ENCODE measurements at places on chromosomes 6 and 20.

GRCh38 chr20:24691901-24692351 is 222.5 kb downstream of the SYNDIG1 start:
- H3K4me1 ChIP-seq, result no peaks in the 10 kb centered on the region
- H3K36me3 ChIP-seq, result no peaks in the 10 kb centered on the region
- no peak overlapping the region for H3K4me3 ChIP-seq

DNA sequence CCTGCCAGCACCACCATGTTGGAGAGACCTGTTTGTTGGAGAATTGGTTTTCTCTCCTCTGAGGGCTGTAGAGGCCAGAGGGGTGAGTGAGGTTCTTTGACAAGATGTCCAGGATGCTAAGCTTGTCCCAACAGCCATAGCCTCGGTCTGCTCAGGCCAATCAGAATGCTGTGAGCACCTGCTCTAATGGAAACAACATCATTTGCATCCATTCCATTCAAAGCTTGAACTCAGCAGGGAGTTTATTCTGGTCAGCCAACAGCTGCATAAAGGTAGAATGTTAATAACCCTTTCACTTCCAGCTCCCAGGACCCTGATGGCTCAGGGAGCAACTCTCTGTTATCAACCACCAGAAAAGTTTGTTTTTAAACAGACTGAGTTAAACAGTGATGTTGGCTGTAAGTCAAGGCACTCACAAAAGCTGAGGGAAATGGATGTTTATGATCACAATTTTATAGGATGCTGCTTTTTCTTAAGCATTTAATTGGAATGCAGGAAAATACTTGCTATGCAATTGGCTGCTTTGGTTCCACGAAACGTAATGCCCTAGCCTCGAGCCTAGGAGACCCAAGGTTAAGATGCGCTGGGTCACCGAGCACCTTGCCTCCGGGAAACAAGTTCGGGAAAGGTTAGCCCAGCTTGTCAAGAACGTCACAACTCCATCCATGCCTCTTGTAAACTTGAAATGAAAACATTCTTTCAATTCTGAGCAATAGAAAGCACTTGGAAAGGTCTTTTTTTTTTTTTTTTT is 155.2 kb downstream of the NFATC2 start:
- H3K4me1 ChIP-seq, result peaks cover 35% of the 10 kb centered on the region
- H3K36me3 ChIP-seq, result peaks cover 49% of the 10 kb centered on the region
- no peak overlapping the region for H3K4me3 ChIP-seq
- no peak overlapping the region for H3K27ac ChIP-seq

- no peak for DNase-seq
- H3K27ac ChIP-seq, result no peak overlapping the region
- H3K36me3 ChIP-seq, result no peaks in the 10 kb centered on the region
- no peaks in the 10 kb centered on the region for H3K27me3 ChIP-seq
- H3K4me3 ChIP-seq, result no peak overlapping the region
Observed at GRCh38 chr6:108822401-108822800, 25.8 kb upstream of the ARMC2 start.

DNA sequence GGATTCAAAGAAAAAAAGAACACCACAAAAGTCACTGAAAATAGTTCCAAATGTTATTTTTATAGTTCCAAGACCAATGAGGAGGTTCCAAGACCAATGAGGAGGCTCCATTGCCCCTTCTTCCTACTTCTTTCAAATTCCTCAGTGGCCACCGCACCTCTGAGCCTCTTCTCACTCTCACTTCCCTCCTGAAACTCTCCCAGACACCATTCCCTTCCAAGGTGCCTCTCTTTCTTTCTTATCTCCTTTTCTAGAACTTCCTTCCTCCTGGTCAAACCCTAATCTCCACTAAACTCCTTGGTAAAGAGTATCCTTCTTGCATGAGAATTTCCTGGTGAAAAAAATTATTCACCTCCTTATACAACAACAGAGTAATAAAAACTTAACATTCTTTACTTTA is 20.4 kb upstream of the MCUR1 start:
- DNase-seq, result no peak
- no peak overlapping the region for H3K27ac ChIP-seq
- no peaks in the 10 kb centered on the region for H3K4me1 ChIP-seq
- H3K36me3 ChIP-seq, result no peaks in the 10 kb centered on the region

DNA sequence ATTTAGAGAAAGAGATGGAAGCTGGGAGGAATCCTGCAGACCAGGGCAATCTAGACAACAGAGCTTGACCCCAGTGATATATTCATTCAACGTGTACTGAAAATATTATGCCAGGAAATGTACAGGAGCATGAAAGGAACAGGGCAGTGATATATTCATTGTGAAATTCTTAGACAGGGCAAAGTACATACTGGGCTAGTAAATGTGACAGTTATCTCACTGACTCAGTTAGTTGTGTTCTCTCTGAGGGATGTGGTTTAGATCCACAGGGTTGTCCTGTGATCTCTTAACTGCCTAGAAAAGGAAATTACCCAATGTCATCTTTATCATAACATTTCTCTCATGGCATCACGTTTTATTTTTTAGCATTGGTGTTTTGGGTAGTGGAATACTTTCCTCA is 891.3 kb downstream of the EYS start:
- DNase-seq, result no peak
- H3K36me3 ChIP-seq, result no peaks in the 10 kb centered on the region
- H3K4me3 ChIP-seq, result no peak overlapping the region
- H3K27me3 ChIP-seq, result no peaks in the 10 kb centered on the region
- no peak overlapping the region for H3K27ac ChIP-seq

DNA sequence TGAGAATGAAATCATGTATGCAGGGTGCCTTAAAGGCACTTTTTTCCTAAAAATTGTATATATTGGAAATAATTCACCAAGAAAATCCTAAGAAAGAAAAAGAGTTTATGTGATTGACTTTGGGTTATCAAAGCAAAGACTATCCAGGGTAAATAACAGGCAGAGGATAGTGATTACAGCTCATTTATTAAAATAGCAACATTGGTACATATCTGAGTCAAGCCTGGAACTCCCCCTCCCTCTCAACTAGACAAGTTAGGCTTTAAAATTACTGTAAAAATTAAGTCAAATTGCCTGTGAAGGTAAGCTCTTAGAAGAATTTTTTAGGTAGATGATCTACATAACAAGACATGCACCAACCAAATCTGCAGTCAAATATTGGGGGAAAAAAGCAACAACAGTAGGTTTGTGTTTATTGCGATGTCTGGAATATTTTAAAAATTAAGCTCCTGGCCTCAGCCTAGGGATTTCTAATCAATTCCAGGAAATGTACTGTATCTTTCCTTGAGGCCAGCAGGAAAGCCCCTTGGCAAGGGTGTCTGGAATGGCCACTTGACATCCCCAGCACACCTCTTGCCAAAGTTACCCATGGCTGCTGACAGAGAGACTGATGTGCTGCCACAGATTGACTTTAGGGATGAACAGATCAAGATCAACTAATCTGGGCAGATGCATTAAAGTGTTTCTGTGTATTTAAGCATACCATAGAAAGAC is 31.2 kb upstream of the HBS1L start:
- H3K4me1 ChIP-seq, result peaks cover 33% of the 10 kb centered on the region
- peak overlapping the region; percentile 29 for H3K4me3 ChIP-seq
- no peak for DNase-seq
- H3K27ac ChIP-seq, result no peak overlapping the region
- H3K36me3 ChIP-seq, result no peaks in the 10 kb centered on the region

- peaks cover 81% of the 10 kb centered on the region for H3K4me1 ChIP-seq
- H3K4me3 ChIP-seq, result peak overlapping the region; percentile 6
- no peaks in the 10 kb centered on the region for H3K27me3 ChIP-seq
Observed at GRCh38 chr20:44643596-44644229, 7.8 kb downstream of the ADA start.

DNA sequence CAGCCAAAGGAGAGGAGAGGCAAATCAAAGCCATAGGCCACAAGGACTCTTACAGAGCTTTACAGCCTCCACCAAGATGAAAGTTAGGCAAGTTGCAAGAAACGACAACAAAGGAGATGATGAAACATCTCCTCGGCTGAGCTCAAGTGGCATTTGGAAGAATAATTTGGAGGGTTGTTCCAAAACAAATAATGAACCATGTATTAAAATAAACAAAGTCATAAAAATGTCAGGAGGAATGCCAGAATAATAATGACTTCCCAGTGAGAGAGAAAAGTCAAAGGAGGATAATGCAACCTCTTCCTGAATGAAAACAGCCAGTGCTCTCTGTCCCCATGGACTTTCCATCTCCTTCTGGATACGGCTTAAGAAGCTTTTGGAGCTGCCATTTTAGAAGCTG is 371.4 kb upstream of the ID4 start:
- H3K4me1 ChIP-seq, result no peaks in the 10 kb centered on the region
- no peak overlapping the region for H3K27ac ChIP-seq
- no peak overlapping the region for H3K4me3 ChIP-seq

GRCh38 chr20:41499961-41500725 is 118.0 kb downstream of the CHD6 start:
- H3K36me3 ChIP-seq, result peaks cover 42% of the 10 kb centered on the region
- H3K4me3 ChIP-seq, result no peak overlapping the region
- H3K4me1 ChIP-seq, result no peaks in the 10 kb centered on the region
- H3K27ac ChIP-seq, result no peak overlapping the region

DNA sequence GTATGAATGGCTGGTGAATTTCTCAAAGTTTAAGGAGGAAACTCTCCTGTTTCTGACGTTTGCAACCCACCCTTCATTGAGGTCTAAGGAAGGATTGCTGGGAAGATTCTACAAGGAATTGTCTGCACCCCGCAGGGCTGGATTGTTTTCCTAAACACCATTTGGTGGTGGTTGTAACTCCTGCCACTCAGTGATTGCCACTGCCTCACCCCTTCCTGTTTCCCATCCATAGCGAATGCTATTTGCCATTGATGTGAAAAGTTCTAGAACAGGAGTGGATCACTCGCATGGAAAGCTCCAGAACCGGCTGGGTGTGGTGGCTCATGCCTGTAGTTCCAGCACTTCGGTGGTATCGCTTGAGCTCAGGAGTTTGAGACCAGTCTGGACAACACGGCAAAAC is 8.7 kb upstream of the DSP start:
- H3K4me3 ChIP-seq, result no peak overlapping the region
- no peak for DNase-seq
- no peaks in the 10 kb centered on the region for H3K36me3 ChIP-seq
- peaks cover 9% of the 10 kb centered on the region for H3K27me3 ChIP-seq
- no peaks in the 10 kb centered on the region for H3K4me1 ChIP-seq

GRCh38 chr20:53287357-53288042 is 306.1 kb downstream of the ZNF217 start:
- no peak overlapping the region for H3K4me3 ChIP-seq
- H3K4me1 ChIP-seq, result no peaks in the 10 kb centered on the region
- H3K27me3 ChIP-seq, result no peaks in the 10 kb centered on the region
- no peaks in the 10 kb centered on the region for H3K36me3 ChIP-seq
- DNase-seq, result no peak
- no peak overlapping the region for H3K27ac ChIP-seq

DNA sequence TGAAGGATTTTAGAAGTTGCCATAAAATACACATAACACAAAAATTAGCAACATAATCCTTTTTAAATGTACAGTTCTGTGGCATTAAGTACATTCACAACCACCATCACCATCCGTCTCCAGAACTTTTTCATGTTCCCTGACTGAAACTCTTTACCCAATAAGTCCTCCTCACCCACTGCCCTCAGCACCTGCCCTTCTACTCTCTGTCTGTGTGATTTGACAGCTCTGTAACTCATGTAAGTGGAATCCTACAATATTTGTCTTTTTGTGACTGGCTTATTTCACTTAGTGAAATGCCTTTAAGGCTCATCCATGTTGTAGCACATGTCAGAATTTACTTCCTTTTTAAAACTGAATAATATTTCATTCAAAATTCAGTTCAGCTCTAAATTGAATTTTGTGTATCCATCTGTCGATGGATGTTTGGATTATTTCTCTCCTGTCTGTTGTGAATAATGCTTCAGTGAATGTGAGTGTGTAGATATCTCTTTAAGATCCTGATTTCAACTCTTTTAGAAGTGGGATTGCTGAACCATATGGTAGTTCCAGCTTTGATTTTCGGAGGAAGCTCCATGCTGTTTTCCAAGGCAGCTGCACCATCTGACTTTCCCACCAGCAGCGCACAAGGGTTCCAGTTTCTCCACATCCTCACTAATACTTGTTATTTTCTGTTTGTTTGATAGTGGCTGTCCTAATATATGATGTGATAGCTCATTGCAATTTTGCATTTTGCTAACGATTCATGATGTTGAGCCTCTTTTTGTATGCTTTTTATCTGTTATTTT is 4.2 kb downstream of the ENTPD6 start:
- H3K27ac ChIP-seq, result no peak overlapping the region
- H3K4me1 ChIP-seq, result peaks cover 38% of the 10 kb centered on the region
- no peaks in the 10 kb centered on the region for H3K36me3 ChIP-seq
- no peak for DNase-seq

DNA sequence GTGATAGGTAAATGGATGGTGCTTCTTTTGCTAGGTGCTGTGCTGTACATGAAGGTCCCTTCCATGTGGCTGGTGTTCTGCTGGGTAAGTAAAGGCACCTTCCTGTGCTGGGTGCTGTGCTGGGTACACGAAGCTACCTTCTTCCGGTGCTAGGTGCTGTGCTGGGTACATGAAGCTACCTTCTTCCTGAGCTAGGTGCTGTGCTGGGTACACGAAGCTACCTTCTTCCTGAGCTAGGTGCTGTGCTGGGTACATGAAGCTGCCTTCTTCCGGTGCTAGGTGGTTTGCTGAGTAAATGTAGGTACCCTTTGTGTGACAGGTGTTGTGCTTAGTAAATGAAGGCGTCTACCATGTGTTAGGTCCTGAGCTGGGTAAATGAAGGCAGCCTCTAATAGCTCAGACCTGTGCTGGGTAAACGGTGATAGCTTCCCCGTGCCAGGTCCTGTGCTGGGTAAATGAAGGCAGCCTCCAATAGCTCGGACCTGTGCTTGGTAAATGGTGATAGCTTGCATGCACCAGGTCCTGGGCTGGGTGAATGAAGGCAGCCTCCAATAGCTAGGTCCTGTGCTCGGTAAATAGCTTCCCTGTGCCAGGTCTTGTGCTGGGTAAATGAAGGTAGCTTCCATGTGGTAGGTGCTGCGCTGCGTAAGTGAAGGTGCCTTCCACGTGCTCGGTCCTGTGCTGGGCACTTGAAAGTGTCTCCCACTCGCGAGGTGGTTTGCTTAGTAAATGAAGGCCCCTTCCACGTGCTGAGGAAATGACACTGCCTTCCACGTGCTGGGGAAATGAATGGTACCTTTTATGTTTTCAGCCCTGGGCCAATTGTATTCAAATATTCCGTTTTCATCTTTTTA is 115.5 kb downstream of the ERMARD start:
- H3K27ac ChIP-seq, result no peak overlapping the region
- H3K4me1 ChIP-seq, result peaks cover 40% of the 10 kb centered on the region
- no peak overlapping the region for H3K4me3 ChIP-seq
- H3K27me3 ChIP-seq, result no peaks in the 10 kb centered on the region
- H3K36me3 ChIP-seq, result no peaks in the 10 kb centered on the region

- H3K4me3 ChIP-seq, result no peak overlapping the region
- no peak for DNase-seq
- H3K27me3 ChIP-seq, result no peaks in the 10 kb centered on the region
- H3K4me1 ChIP-seq, result no peaks in the 10 kb centered on the region
- no peak overlapping the region for H3K27ac ChIP-seq
Observed at GRCh38 chr6:144757299-144757698, 472.2 kb downstream of the UTRN start.

DNA sequence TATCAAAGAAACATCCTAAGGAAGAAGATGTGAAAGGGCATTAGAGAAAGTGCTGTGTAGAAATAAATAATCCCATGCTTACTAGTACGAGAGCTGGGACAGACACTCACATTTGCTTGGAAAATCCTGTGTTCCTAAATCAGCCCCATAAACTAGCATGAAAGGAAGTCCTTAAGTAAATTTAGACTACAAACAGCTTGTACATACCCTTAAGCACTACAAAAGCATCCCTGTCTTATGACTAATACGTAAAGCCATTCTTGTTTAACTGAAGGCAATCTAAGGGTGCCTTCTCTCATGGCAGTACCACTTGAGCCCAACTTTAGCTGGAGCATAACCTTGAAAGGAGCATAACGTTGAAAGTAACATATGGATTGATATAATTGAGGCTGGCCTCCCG is 15.4 kb upstream of the FOXQ1 start:
- H3K27me3 ChIP-seq, result peaks cover 6% of the 10 kb centered on the region
- no peak overlapping the region for H3K27ac ChIP-seq
- no peak overlapping the region for H3K4me3 ChIP-seq
- H3K36me3 ChIP-seq, result no peaks in the 10 kb centered on the region
- no peak for DNase-seq
- no peaks in the 10 kb centered on the region for H3K4me1 ChIP-seq
